Gastroesophageal sphincter (tissue), 4 donors: ENCODE measurements at places on chromosomes 11 and 22. TPM values are rescaled to one million over a fixed set of nuclear protein-coding genes. Genes with fewer than 3 reads are reported as not detected.

Gene OR2D2
- not detected for total RNA-seq

Gene C22orf31
- not detected for total RNA-seq

Gene BIK
- total RNA-seq, result not detected

Gene MOV10L1
- total RNA-seq, result not detected

Gene EEF1G
- total RNA-seq, result 1,070 TPM

Gene TSSK2
- 0.13 TPM for total RNA-seq

Gene IFITM1
- 29.9 TPM for total RNA-seq

Gene FIBIN
- 53.2 TPM for total RNA-seq

Gene HEPN1
- not detected for total RNA-seq

Gene OR8H3
- total RNA-seq, result not detected

Gene MYO7A
- total RNA-seq, result 4.0 TPM
